ENCODE measurements at places on chromosomes 7 and 10. TPM values are rescaled to one million over a fixed set of nuclear protein-coding genes. Genes with fewer than 3 reads are reported as not detected.
A peak's percentile ranks its signal among the peaks of the same experiment; 100 is the strongest.

The GPR158 gene
- total RNA-seq, result 1.5 TPM

The OR6B1 gene
- not detected for total RNA-seq

The GPC2 gene
- 48.8 TPM for total RNA-seq

The MYL10 gene
- not detected for total RNA-seq

The ZNF239 gene
- 13.8 TPM for total RNA-seq

The TMEM139 gene
- total RNA-seq, result 3.6 TPM

The CTBP2 gene
- total RNA-seq, result 233 TPM

The USP54 gene
- 27.4 TPM for total RNA-seq

The ACBD7 gene
- total RNA-seq, result 24.1 TPM

The ADAM8 gene
- total RNA-seq, result 7.4 TPM

The GNAT3 gene
- not detected for total RNA-seq

DNA sequence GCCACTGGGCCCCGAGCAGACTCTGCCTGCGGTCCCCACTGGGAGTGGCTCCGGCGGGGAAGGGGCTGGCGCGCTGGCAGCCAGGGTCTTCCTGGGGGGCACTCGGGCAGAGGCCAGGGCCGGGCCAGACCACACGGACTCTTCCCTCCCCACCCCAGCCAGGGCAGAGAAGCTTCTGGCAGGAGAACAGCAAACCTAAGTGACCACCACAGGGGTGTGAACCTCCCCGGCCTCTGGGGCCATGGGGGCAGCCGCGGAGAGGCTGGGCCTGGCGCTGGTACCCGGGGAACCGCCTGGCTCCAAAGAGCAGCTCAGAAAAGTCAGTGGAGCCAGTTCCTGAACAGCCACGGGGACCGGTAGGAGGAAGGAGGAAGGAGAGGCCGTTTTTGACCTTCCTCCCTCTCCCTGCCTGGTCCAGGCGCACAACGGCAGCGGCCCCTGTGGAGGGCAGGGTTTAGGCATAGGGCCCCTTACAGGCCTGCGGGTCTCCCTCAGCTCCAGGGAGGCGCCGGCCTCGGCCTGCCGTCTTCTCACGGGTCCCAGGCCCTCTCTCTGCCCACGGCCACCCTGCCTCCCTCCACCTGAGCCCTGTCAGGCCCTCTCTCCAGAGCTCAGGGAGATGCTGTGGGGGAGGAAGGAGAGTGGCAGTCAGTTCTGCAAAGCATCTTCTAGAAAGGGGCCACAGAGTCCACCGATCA is 51.8 kb downstream of the TMEM209 start:
- DNase-seq, result peak; percentile 32

- peak; percentile 66 for DNase-seq
These were observed 29.8 kb upstream of the VCL start for GRCh38 chr10:73968098-73968521.

GRCh38 chr7:123824754-123825067 is 20.3 kb upstream of the HYAL4 start:
- no peak for DNase-seq

GRCh38 chr7:130529417-130529816 is 37.5 kb downstream of the MEST start:
- DNase-seq, result no peak

DNA sequence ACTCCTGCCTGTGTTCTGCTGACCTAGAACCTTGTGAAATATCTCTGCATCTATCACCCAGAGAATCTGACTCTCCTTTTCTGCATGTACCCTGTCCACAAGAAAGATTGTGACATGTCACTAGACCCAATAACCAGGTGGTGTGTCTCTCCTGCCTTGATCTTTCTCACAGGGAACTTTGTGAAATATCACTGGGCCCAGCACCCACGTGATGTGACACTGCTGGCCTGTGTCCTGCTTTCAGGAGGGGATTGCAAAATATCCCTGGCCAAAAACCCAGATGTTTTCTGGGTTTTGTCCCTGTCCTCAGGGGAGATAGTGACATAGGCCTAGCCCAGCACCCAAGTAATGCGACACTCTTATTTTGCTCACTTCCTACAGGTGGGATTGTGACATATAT is 10.1 kb upstream of the ZNF107 start:
- no peak for DNase-seq

DNA sequence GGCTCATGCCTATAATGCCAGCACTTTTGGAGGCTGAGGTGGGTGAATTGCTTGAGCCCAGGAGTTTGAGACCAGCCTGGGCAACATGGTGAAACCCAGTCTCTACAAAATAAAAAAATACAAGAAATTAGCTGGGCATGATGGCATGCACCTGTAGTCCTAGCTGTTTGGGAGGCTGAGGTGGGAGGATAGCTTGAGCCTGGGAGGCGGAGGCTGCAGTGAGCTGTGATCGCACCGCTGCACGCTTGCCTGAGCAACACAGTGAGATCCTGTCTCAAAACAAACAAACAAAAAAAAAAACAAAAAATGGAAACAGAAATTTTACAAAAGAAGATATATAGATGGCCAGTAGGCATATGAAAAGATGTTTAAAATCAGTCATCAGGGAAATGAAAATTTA is 57.1 kb downstream of the PTEN start:
- DNase-seq, result no peak

DNA sequence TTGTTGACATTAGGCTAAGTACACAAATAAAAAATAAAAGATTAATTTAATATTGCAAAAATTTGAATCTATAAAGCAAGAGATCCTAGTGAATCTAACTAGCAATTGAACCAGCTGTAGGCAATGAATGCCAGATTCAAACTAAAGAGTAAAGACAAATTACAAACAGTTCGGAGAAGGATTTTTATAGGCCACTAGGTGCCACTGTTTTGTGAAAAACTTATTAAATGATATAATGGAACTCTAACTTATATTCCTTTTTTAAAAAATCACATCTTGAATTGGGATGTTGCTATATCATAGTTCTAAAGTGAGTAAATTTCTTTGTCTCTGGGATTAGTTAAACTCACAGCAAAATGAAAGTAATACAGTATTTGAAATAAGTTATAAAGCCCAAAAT is 39.1 kb upstream of the GNAI1 start:
- DNase-seq, result peak; percentile 23

GRCh38 chr10:28734938-28735759 is 57.8 kb downstream of the BAMBI start:
- no peak for DNase-seq

DNA sequence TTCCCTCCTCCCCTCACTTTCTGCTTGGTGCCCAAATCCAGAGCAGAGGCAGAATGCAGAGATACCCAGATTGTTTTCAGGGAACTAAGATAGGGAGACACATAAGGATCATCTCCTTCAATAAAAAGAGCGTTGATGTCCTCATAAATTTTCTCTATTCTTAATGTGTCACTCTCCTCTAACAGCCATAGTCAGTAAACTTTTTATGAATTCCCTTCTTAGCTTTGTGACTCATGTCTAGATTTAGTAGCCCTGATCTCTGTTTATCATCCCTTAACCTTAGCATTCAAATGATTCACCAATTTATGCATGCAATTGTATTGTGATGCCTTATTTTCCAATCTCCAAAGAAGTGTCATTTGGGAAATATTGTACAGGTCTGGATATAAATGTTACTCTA is 995.5 kb upstream of the C7orf33 start:
- DNase-seq, result no peak

DNA sequence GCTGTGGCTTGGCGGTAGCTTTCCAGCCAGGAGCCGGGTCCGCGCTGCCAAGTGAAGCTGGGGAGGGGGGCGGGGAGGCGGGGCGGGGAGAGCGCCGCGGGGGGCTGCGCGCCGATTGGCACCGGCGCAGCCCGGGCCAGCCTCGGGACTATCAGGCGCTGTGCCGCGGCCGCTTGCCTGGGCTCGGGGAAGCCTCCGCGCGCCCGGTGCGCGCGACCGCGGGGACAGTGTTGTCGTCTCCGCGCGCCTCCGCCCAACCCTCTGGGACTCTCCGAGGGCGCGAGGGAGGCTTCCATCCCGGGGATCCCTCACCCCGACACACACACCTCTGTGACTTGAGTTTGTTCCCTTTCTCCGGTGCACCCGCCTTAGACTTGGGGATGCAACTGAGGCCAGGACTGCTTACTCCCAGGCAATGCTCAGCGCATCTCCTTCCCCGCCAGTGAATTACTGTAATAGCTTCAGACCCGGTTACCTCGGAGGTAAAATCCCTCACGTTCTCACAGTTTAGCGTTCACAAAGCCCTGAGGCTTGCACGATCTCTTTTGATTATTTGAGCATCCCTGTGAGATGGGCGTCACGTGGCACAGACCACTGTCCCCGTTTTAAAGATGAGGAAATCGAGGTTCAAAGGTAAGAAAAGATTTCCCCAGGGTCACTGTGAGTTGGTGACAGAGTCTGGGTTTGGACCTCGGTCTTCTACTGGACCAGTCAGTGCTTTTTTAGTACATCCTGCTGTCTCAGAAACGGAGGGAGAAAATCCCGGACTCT is at the start of gene NKX1-2:
Gene NKX1-2, minus strand, starts transcription at position 24 of the 771 bp plus-strand sequence. CDS start 92 bp downstream, outside the sequence.
- peak; percentile 89 for DNase-seq

DNA sequence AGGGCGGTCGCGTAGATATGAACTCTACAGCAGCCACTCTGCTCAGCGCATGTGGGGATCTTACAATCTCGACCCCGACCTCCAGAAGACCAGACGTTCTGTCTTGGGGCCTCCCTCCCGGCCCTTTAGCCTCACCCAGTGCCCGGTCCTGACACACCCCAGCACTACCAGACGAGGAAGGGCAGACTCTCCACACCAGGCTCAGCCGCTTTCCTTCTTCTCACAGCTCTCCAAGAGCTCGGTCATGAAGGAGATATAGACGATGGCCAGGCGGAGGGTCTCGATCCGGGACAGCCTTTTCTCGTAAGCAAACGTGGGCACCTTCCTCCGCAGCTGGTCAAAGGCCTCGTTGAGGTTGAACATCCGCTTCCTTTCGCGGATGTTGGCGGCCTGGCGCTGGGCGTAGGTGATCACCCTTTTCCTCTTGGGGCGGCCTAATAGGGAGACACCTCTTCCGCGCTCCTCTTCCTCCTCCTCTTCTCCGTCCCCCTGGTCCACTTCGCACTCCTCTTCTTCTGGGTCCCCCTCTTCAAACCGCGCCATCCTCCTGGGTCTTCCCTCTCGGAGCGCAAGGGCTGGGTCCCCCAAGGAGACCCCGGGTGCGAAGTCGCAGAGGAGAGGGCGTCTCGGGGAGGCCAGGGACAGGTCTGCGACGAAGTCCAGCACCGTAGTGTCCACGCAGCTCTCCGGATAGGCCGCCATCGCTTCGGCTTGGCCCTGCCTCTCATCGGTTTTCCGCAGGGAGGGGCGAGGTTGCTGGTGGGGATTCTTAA is at the start of gene FERD3L:
Gene FERD3L, minus strand, starts transcription at position 761 of the 773 bp plus-strand sequence. Its CDS starts 59 bp downstream, at position 702.
- DNase-seq, result peak; percentile 25

DNA sequence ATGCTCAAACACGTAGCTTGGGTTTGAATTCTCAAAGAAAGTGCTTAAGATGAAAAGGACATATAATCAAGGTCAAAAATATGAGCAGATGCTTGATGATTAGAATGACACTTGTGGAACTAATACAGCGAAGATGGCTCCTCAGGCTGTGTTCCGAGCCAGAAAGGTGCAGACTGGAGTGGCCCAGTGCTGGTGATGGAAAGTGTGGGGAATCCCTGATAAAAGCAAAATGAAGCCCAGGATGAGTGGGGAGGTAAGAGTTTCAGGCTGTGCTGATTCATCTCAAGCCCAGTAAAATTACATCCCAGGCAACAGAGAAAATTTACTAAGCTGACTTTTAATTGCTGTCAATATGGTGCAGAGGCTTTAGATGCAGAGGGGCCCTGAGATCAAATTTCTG is 77.8 kb upstream of the IKZF1 start:
- no peak for DNase-seq

GRCh38 chr7:18831419-18831818 is 286.0 kb downstream of the TWIST1 start:
- DNase-seq, result no peak

- no peak for DNase-seq
These were observed 170.6 kb downstream of the LCOR start for GRCh38 chr10:97002670-97003069.

DNA sequence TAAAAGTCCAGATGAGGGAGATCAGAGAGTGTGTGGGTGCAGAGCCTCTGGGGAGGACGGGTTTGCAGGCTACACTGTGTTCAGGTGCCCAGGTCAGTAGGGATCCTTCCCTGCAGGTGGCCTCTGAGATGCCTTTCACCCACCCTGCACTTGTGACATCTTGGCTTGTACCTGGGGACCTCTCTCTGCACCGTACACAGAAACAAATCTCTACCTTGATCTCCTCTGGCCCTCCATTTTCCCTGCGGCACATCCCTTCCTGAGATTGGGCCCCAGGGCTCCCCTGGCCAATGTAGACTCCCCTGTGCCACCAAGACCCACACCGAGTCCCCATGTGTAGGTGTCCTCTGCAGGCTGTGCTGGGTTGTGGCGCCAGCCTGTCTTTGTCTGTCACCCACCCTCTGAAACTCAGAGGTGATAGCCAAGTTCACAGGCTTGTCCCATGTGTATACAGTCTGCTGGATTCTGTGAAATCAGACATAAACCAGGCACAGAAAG is 140.6 kb downstream of the PTPN20 start:
- DNase-seq, result no peak

DNA sequence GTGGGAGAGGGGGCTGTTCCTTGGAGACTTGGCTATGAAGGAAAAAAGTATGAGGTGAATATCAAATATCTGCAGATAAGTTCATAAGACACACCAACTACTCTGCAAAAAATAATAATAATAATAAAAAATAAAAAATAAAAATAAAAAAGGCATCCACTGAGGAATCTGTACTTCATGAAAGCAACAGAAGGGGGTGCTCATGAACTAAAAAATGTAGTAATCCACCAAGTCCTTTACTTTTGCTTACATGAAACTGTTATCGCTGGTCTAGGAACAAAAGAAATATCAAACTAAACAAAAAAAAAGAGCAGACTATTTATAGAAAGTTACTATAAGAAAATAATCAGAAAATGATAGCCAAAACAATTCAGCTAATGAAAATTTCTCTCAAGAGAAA is 579.0 kb downstream of the PHTF2 start:
- peak; percentile 30 for DNase-seq

- DNase-seq, result no peak
These were observed 150.1 kb upstream of the KLF6 start for GRCh38 chr10:3935141-3935540.

GRCh38 chr7:8015100-8015745 is 46.6 kb downstream of the GLCCI1 start:
- no peak for DNase-seq

DNA sequence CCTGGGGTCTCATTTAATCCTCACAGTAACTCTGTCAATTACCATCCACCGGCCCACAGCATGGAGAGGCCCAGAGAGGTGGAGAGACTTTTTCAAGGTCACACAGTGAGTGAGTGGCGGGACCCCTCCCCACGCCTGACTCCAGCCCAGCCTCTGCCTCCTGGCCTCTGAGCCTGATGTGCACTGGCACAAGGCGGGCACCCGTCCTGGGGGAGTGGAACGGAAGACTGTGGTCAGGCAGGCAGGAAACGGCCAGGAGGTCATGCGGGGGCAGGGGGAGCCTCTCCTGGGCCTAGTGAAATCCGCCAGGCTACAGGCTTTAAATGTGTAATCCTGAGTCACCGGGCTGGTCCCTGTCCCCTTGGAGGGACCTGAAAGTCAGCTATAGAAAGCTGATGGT is 32.2 kb downstream of the ZCCHC24 start:
- DNase-seq, result no peak

GRCh38 chr10:115950320-115950719 is 322.7 kb downstream of the GFRA1 start:
- no peak for DNase-seq

DNA sequence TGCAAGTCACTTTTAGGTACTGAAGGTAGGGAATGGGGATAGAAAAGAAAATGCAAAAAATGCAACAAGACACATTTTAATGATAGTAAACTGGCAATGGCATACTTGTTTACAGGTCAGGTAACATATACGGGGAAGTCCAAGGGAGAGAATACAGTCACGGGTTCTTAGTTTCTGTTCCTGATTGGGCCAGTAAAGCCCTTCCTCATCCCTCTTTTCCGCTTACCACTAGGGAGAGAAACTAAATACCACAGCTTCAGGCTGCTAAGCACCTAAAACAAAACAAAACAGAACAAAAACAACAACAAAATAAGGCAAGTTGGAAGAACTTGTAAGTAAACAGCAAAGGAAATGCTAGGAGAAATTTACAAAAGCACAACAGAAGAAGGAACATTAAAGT is 65.2 kb upstream of the OGDHL start:
- peak; percentile 40 for DNase-seq
